Iris pigment epithelial cell (primary cell): ENCODE measurements at places on chromosomes 3 and 15.

- no peak for DNase-seq
Observed at GRCh38 chr3:157607826-157608405, 104.7 kb upstream of the VEPH1 start.

DNA sequence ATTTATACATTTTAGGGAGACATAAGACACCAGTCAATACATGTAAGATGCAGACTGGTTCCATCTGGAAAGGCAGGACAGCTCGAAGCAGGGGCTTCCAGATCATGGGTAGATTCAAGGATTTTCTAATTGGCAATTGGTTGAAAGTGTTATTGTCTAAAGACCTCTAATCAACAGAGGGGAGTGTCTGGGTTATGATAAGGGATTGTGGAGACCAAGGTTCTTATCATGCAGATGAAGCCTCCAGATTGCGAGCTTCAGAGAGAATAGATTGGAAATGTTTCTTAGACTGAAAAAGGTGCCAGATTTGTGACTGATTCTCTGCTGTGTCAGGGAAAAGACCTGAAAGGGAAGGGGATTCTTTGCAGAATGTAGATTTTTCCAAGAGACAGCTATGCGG lies 15.1 kb downstream of the TM2D3 start:
- no peak for DNase-seq

DNA sequence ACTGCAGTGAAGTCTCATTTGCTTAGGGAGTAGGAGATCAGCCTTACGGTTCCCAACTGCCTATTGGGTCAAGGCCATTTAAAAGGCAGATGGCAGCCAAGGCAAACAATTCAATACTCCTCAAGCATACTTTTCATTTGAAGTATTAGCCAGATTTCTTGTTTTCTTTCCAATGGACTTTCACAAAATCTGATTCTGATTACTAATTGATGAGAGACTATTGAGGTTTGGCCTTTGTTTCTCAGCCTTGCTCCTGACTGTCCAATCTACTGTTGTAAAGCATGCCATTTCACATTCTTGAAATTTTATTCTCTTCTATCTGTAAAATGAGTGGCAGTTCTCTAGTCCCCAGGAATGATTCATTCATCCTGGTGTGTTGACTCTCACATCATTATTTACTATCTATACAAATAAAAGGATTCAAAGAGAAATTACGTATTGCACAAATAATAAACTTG lies 166.2 kb upstream of the TGFBR2 start:
- DNase-seq, result peak; percentile 70

DNA sequence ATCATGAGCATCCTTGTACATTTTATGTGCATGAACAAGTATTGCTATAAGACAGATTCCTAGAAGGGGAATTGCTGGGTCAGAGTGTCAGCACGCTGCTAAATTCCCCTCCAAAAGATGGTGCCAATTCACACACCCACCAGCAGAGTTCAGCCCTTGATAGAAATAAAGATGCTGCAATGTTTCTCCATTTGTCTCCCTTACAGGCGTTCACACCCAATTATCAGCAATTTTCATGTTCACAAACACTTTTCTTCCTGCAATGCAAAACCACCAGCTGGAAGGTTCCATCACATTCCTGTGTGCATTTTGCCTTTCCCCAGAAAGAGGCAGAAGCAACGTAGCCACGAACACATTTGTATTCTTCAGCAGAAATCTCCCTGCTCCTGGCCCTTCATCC lies 3.3 kb upstream of the TAMM41 start:
- DNase-seq, result no peak

DNA sequence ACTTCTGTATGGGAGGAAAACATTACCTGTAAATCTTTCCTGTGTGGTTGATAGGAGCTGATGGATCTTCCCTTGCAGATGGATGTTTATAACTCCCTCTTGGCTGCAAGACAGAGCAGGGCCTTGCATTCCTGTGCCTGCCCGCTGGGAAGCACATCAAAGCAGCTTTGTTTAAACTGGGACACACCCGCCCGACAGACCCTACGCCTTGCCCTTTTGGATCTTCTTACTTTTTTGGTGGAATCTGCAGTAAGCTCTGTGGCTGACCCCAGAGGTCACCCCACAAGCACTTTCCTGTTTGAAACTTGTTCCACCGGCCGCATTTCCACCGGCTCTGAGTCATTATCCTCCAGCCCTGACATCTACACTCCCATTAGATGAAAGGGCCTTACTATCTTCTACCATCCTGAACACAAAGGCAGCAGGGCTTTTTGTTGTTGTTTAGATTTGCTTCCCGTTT lies 244.1 kb upstream of the STT3B start:
- peak; percentile 84 for DNase-seq

DNA sequence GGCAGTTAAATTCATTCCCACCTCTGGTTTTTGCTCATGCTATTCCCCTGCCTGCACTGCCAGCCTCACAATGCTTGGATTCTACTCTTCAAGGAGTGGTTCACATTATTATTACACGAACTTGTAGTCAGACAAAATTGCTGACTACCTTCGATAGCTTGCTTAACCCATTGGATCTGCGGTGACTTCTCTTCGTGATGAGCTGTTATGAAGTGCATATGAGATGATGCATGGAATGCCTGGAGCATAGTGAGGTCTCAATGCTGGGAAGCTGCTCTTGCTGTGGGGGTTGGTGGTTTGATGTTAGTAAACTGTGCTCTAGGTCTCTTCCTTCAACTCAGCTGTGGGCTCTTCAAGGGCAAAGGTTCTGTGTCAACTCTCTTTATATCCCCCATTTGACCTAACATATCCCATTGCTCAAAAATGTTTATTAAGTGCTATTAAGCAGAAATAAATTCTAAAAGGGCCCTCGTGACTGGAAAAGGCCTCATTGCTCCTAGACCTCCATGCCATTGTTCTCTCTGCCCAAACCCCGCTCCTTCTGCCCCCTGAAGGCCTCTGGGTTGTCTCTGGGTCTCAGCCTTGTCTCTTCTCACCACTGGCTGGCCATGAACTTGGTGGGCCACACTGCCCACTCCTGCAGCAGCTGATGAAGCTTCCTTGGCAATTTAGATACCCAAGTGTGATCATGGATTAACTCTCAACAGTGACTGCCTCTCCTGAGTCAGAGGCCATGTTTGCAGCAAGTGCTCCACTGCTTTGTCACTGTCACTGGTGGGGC lies 4.5 kb upstream of the SLCO2A1 start:
- peak; percentile 22 for DNase-seq

GRCh38 chr15:58399739-58400138 lies 32.1 kb upstream of the LIPC start:
- no peak for DNase-seq

DNA sequence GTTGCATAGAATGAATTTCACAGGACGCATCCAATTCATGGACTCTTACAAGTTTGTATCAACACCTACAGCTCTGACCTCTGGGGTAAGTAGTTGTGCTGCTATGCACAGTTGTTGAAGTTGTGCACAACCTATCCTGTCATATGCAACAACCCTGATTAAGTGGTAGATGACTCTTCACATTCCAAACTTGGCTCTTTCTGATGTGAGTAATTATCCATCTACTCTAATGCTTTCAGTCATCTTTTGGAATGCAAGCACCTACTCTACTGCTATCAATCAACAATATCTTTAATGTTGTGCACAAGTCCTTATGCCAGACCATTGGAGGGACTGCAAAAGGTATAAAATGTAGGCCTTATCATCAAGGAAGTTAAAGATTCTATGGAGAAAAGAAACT lies 921.4 kb downstream of the MCTP2 start:
- DNase-seq, result no peak

DNA sequence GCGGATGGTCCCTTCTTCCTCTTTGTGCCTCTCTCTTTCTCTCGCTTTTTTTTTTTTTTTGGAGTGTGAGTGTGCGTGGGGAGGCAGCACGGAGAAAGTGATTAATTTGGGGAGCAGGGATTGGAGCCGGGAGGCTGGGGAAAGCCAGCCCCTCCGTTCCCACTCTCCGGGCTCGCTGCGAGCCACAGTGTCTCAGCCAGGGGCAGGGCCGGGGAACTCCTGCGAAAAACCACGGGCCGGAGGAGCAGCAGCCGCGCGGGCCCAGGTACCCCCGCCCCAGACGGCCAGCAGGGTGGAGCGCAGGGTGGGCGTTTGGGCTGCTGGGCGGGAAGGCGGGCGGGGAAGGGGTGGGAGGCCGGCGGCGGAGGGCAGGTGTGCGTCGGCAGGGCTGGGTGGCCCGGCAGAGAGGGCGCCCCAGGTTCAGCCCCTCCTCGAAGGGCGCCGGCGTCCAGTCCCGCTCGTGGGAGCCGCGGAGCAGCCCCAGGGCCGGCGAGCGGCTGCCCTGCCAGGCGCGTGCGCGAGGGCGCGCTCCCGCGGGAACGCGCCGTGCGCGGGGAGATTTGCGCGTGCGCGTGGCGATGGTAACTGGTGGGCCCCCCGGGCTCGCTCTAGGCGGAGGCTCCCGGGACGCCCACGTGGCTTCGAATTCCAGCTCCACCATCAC lies 1.4 kb downstream of the CHL1 start:
- no peak for DNase-seq

DNA sequence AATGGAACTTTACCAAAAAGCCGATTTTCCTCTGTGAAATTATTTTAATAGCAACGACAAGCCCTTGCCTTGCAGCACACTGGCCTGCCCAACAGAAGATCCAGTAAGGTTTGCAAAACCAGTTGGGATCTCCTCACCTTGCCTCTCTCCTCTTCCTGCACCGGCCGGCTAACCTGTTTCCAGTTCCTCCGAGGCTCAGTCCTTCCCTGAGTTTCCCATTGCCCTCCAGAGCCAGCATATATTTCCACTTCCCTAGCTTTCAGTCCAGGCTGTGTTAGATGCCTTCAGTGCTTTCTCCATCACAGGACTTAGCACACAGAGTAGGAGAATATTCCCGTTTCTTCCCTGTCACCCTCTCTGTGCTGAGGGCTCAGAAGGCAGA lies 60.3 kb downstream of the NOX5 start:
- DNase-seq, result peak; percentile 32

DNA sequence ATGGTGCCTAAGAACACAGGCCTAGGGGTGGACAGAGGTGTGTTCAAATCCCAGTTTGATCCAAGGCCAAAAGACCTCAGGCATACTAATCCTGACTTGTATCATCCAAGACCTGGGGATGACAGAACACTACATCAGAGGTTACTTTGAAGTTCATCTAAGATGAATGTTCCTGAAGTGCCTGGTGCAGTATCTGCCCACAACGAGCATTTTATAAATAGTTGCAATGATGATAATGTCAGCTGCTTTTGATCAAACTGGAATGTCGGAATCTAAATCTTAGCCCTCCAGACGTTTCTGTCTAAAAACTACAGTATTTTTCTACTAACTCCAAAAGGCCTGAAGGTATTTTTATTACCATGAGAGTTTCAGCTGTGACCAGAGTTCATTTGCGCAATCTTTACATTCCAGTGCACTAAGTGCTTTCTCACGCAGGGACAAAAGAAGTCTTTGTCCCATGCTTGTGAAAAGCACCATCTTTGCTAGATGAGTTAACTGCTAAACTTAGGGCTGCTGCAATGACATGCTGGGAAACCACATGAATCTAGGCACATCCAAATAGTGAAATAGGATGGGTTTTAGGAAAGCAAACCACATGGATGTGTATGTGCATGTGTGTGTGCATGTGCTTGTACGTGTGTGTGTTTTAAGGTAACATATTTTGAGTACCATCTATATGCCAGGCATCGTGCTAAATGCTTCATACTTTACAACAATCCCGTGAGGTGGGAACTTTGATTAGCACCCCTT lies 18.1 kb downstream of the ANXA2 start:
- peak; percentile 93 for DNase-seq

GRCh38 chr3:171718493-171719185 lies 91.6 kb downstream of the PLD1 start:
- DNase-seq, result no peak

GRCh38 chr3:192875971-192876565 lies 41.6 kb downstream of the MB21D2 start:
- peak; percentile 31 for DNase-seq

GRCh38 chr3:64158334-64158733 lies 66.9 kb downstream of the PRICKLE2 start:
- peak; percentile 31 for DNase-seq

GRCh38 chr3:100703865-100704264 lies 5.4 kb upstream of the TFG start:
- no peak for DNase-seq

DNA sequence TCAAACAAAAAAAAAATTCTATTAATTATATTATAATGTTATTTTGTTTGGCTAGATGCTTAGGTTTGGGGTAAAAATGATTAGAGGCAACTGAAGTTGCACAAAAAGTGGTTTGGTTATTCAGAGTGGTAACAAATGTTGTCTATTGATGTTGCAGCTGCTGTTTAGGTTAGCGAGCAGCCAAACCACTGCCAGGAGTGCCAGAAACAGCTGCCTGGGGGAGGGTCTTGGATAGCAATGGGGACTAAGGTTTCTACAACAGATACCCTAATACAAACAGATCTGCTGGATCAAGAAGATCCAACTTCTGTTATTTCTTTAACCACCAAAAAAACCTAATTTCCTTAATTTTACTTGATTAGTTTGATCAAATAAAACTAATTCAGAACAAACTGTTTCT lies 26.6 kb downstream of the BTLA start:
- DNase-seq, result no peak

- DNase-seq, result peak; percentile 89
Observed at GRCh38 chr3:130935761-130936492, 42.0 kb downstream of the ATP2C1 start.

DNA sequence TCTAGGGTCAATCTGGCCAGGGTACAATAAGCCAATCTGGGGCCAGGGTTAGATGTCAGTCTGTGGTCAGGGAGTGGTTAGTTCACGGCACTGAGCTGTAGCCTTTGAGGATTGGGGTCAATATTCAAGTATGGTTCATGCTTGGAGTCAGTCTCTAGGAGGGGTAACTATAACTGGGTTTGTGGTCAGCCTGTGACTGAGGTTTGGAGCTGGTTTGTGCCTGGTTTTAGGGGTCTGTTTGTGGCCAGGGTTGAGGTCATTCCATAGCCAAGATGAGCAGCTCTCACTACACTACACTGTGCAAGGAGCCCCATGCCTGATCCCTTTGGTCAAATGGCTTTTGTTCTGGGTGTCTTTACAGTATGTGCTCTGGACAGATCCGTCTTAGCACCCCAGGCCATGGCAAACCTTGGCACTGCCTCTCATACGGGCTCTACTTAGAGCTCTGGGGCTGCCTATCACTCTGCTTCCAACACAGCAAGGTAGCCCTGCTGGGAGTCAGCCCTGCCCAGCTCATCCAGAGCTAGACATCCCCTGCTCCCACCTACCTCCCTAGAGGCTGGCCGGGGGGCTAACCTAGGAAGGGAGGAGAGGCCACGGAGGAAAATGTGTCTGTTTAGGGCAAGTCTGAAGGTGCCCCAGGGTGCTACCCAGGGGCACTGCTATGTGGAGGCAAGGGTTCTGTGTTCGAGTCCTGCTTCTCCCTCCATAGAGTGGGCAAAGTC lies 63.3 kb upstream of the CORO2B start:
- no peak for DNase-seq
